Activated T-helper 17 cell treated with anti-CD3 and anti-CD28 coated beads, Interleukin-2, amount 50 U/mL, for 72 hours (primary cell): ENCODE measurements at places on chromosomes 16 and 17. TPM values are rescaled to one million over a fixed set of nuclear protein-coding genes. Genes with fewer than 3 reads are reported as not detected.

Gene EVI2A
- total RNA-seq, result 21.8 TPM

Gene TMEM98
- not detected for total RNA-seq

Gene EFCAB5
- 1.1 TPM for total RNA-seq

Gene GNPTG
- 22.6 TPM for total RNA-seq

Gene HSBP1
- total RNA-seq, result 75.3 TPM

Gene C17orf58
- total RNA-seq, result 27.3 TPM

GRCh38 chr17:71363661-71364060 lies 757.2 kb upstream of the SOX9 start:
- H3K36me3 ChIP-seq, result no peaks in the 10 kb centered on the region
- H3K4me3 ChIP-seq, result no peak overlapping the region
- no peaks in the 10 kb centered on the region for H3K4me1 ChIP-seq
- H3K27me3 ChIP-seq, result peaks cover 3% of the 10 kb centered on the region

DNA sequence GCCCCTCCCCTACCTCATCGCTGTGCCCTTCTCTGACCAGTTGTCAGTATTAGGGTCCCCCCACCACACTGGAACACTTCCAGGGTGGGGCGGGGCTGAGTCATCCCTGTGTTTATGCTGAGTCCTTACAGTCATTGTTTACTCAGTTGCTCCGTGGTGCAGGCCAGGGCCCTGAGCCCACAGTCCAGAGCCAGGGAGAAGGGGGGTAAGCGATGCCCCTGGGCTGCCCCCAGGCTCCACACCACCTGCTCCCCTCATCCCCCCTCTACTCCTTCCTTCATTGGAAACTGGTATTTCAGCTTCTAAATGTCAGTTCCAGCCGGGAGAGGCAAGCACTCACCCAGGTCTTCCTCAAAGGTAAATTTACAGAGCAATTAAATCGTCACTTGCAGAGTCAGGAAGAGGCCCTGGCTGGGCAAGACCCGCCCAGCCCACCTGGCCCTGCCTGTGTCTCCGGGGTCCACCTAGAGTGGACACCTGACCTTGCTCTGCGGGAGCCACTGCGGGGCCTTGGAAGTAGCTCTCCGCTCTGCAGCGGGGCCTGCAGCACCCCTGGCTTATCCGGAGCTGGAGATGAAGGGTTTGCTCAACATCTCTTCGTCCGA lies 4.8 kb downstream of the ATP2A3 start:
- H3K27ac ChIP-seq, result peak overlapping the region; percentile 44
- H3K4me3 ChIP-seq, result no peak overlapping the region
- H3K36me3 ChIP-seq, result peaks cover 36% of the 10 kb centered on the region
- H3K27me3 ChIP-seq, result no peaks in the 10 kb centered on the region
- peaks cover 39% of the 10 kb centered on the region for H3K4me1 ChIP-seq
- no peak for ATAC-seq

DNA sequence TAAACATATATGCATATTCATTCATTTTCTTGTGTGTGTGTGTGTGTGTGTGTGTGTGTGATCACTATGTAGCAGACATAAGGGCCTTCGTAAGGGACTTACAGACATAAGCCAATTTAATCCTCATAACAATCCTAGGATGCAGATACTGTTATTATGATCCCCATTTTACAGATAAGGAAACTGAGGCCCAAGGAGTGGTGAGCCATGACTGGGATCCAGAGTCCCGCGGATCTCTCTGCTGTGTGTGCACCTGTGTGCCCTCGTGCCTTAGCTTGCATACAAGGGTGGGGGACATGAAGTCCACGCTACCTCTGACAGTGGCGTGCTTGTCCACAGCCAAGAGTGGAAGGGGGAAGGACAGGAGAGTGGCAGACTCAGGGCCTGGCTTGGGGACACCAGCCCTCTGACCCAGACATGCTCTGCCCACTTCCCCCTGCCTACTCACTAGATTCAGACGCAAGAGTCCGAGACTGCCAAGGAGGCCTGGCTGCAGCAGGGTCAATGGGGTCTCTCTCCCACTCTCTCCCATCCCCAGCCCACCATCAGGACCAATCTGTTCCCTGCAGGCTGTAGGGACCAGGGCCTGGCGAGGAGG lies 9.8 kb upstream of the SMTNL2 start:
- H3K27me3 ChIP-seq, result no peaks in the 10 kb centered on the region
- ATAC-seq, result no peak
- no peak overlapping the region for H3K27ac ChIP-seq
- peak overlapping the region; percentile 41 for H3K4me3 ChIP-seq
- H3K36me3 ChIP-seq, result no peaks in the 10 kb centered on the region
- peaks cover 11% of the 10 kb centered on the region for H3K4me1 ChIP-seq

DNA sequence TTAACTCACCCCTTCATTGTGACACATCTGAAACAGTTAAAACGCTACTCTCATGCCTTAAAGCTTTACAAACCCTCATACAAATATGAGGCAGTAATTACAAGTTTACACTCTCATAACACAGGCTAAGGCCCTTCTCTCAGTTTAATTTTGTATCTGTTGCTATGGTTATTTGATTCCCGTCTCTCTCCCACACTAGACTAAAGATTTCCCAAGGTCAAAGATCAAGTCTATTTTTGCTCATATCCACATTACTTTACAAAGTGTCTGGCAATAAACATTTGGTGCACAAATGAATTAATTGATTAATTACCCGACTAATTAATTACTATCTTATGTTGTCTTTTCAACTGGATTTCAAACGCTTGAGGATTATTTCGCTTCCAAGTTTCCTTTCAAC lies 86.4 kb upstream of the MYOCD start:
- peaks cover 9% of the 10 kb centered on the region for H3K27me3 ChIP-seq
- H3K27ac ChIP-seq, result no peak overlapping the region
- H3K36me3 ChIP-seq, result no peaks in the 10 kb centered on the region
- ATAC-seq, result no peak
- H3K4me3 ChIP-seq, result no peak overlapping the region

- peak; percentile 24 for ATAC-seq
- H3K27me3 ChIP-seq, result no peaks in the 10 kb centered on the region
- H3K4me1 ChIP-seq, result peaks cover 5% of the 10 kb centered on the region
- no peak overlapping the region for H3K4me3 ChIP-seq
Measured at GRCh38 chr17:80339731-80340456, 75.1 kb upstream of the ENDOV start.

- no peak overlapping the region for H3K4me3 ChIP-seq
- no peak for ATAC-seq
- H3K27me3 ChIP-seq, result no peaks in the 10 kb centered on the region
Measured at GRCh38 chr16:23131931-23132621, 17.2 kb downstream of the USP31 start.

DNA sequence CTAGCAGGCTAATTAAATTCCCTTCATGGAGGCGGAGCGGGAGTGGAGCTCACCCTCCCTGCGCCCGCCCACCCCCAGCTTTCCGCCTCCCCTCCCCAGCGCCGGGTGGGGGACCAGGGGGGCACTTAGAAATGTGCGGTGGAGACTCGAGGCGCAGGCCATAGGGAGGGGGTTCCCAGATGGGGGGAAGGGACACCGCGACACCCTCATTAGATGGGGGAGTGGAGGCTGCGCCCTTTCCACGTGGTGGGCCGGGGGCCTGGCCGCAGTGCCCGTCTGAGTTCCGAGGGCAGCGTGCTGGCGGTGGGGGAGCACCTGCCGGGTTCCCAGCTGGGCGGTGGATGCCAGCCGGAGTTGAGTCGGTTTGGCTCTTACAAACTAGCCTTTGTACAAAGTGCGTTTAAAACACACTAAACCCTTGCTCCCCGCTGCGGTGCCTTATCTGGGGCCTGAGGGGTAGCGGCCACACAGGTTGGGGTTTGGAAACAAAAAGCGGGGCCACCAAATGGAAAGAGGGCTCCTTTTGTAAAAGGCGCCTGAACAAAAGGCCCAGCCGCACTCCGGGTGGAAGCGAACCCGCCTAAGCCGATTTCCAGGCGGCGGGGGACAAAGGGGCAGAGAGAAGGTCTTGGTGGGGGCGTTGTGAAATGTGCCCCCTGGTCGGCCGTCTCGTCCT lies 1.4 kb downstream of the GSE1 start:
- peaks cover 6% of the 10 kb centered on the region for H3K4me1 ChIP-seq
- no peak overlapping the region for H3K4me3 ChIP-seq
- no peak for ATAC-seq
- no peaks in the 10 kb centered on the region for H3K36me3 ChIP-seq
- no peaks in the 10 kb centered on the region for H3K27me3 ChIP-seq

- H3K27ac ChIP-seq, result no peak overlapping the region
- H3K27me3 ChIP-seq, result no peaks in the 10 kb centered on the region
- ATAC-seq, result no peak
- peaks cover 15% of the 10 kb centered on the region for H3K4me1 ChIP-seq
- H3K36me3 ChIP-seq, result peaks cover 36% of the 10 kb centered on the region
Measured at GRCh38 chr17:81241648-81242420, 2.7 kb downstream of the NDUFAF8 start.

DNA sequence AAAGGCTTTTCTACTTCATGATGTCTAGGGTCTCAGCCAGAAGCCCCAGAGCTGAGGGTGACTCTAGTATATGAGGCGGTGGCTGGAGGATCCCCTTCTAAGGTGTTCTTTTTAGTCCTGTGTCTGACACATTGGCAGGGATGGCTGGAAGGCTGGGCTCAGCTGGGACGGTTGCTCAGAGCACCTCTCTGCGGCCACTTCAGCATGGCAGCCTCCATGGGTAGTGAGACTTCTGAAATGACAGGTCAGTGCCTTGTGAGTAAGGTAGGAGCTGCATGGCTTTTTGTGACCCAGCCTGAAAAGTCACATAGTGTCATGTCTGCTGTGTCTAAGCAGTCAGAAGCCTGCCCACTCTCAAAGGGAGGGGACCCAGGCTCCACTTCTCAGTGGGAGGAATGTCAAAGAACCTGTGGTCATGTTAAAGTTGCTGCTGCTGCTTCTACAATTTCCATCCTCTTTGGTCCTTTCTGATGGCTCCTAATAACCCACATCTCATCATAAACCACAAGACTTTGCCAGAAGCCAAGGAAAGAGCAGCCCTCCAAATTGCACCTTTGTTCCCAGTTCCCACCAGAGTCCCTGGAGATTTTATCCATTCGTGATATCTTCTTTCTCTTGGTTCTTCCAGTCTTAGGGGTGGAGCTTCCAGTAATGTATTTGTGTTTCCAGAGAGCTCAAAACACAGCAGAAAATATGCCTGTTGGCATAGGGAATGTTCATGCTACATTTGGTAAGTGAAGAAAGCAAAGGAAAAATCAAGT lies 15.4 kb upstream of the KCNG4 start:
- peaks cover 27% of the 10 kb centered on the region for H3K27me3 ChIP-seq
- H3K27ac ChIP-seq, result no peak overlapping the region
- no peaks in the 10 kb centered on the region for H3K4me1 ChIP-seq
- no peak overlapping the region for H3K4me3 ChIP-seq
- no peak for ATAC-seq

DNA sequence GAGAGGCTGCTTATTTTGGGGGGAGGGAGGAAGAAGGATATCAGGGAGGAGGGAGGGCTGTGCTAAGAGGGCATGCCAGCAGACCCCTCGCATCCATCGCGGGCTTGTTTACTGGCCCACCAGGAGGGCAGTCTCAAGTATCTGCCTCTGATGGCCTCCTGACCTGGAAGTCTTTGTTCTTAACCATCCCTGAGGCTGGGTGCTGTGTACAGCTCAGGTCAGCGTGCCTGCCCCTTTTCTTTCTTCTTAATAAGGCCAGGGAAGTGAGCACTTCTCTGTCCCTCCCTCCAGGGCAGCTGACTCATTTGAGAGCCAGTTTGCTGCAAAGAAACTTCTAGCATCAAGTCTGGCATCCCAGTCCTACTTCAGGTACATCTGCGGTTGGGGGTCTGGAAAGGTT lies 157.0 kb downstream of the CCDC182 start:
- no peaks in the 10 kb centered on the region for H3K36me3 ChIP-seq
- H3K27ac ChIP-seq, result peak overlapping the region; percentile 47
- H3K27me3 ChIP-seq, result no peaks in the 10 kb centered on the region
- no peak overlapping the region for H3K4me3 ChIP-seq

- no peak for ATAC-seq
- H3K4me3 ChIP-seq, result no peak overlapping the region
- no peaks in the 10 kb centered on the region for H3K36me3 ChIP-seq
- no peaks in the 10 kb centered on the region for H3K27me3 ChIP-seq
- H3K27ac ChIP-seq, result no peak overlapping the region
- H3K4me1 ChIP-seq, result peaks cover 10% of the 10 kb centered on the region
Measured at GRCh38 chr16:995087-995486, 13.5 kb downstream of the SOX8 start.

- H3K27ac ChIP-seq, result no peak overlapping the region
- ATAC-seq, result no peak
- H3K27me3 ChIP-seq, result no peaks in the 10 kb centered on the region
- H3K4me3 ChIP-seq, result no peak overlapping the region
- H3K36me3 ChIP-seq, result no peaks in the 10 kb centered on the region
- H3K4me1 ChIP-seq, result peaks cover 18% of the 10 kb centered on the region
Measured at GRCh38 chr16:89821438-89822187, 5.2 kb upstream of the FANCA start.

- no peaks in the 10 kb centered on the region for H3K36me3 ChIP-seq
- peak; percentile 53 for ATAC-seq
- H3K4me1 ChIP-seq, result peaks cover 8% of the 10 kb centered on the region
- H3K27me3 ChIP-seq, result no peaks in the 10 kb centered on the region
- peak overlapping the region; percentile 86 for H3K27ac ChIP-seq
Measured at GRCh38 chr16:12458591-12459358, 344.9 kb downstream of the CPPED1 start.

DNA sequence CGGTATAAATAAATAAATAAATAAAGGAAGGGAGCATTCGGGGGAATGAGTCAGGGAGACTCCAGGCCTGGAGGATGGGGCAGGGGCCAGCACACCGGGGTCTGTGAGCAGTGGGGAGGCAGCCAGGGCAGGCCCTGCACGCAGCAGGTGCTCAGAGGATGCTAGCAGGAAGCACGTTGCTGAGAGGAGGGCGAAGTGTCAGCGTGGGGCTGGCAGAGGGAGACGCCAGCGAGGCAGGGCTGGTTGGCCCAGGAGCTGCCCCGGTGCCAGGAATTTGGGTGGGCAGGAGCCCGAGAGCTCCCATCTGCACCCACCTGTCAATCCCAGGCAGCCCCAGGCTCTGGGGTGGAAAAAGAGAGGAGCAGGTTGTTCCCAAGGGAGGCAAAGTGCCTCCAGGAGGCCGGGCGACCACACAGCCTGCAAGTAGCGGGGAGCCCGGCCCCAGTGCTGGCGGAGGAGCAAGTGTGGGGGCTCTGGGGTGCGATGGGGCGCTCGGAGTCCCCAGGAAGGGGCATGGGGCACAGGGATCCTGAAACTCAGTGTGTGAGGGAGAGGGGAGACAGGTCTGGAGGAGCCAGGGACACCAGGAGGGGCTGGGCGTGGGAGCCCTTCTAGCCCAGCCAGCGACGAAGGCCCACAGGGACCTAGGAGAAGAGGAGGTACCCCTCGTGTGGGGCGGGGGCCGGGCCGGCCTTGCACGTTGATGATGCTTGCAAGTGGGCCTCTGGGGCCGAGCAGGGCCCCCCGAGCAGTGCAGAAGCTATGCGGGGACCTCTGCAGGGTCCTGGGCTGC lies 28.0 kb downstream of the SOX8 start:
- no peak for ATAC-seq
- no peak overlapping the region for H3K4me3 ChIP-seq
- no peak overlapping the region for H3K27ac ChIP-seq
- H3K36me3 ChIP-seq, result no peaks in the 10 kb centered on the region
- peaks cover 3% of the 10 kb centered on the region for H3K27me3 ChIP-seq
